ENCODE measurements at places on chromosomes 5 and 9. TPM values are rescaled to one million over a fixed set of nuclear protein-coding genes. Genes with fewer than 3 reads are reported as not detected.

- no peak for DNase-seq
Observed at GRCh38 chr9:132910376-132910775, 31.7 kb downstream of the SPACA9 start.

- no peak for DNase-seq
Observed at GRCh38 chr5:112483704-112484103, 64.6 kb upstream of the EPB41L4A start.

DNA sequence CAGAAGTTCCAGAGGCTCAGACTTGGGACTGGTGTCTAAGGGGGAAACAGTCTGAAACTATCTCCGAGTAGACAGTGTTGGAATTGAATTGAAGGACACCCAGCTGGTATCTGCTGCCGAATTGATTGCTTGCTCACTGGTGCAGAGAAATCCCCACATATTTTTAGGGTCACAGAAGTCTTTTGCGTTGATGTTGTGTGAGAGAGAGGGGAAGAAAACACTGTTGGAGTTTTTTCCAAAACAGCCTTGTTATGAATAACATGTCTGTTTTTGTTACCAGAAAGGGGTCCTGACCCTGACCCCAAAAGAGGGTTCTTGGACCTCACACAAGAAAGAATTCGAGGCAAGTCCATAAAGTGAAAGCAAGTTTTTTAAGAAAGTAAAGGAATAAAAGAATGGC, 81.3 kb downstream of the ALDH7A1 start:
- no peak for DNase-seq

DNA sequence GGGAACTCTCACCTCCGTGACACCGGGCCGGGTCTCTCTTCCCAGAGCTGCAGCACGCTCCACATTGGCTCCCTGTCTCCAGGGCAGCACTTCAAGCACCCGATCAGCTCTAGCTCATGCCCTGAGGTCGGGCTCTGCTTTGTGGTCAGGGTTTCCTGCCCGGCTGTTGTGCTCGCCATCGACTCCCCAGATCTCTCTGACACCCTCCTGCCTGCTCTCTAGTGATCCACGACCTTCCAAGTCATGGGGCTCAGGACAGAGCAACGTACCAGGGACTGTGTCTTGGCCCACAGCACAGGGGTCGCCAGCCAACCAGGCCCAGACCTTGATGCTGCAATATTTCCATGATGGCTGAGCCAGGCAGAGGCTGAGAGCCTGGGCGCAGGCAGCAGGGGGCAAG, 45.1 kb downstream of the PRRT1B start:
- DNase-seq, result no peak

GRCh38 chr5:77157732-77158532, 52.5 kb upstream of the PDE8B start:
- DNase-seq, result no peak

- no peak for DNase-seq
Observed at GRCh38 chr9:71357346-71357745, 235.9 kb upstream of the TRPM3 start.

- DNase-seq, result no peak
Observed at GRCh38 chr5:159057996-159058395, 41.7 kb downstream of the EBF1 start.

CD14 gene
- 7.3 TPM for polyA plus RNA-seq

ZNF354B gene
- polyA plus RNA-seq, result 25.2 TPM

- DNase-seq, result no peak
Observed at GRCh38 chr5:117262572-117263131, 688.0 kb upstream of the SEMA6A start.

PGM5 gene
- 41.9 TPM for polyA plus RNA-seq

- DNase-seq, result peak; percentile 25
Observed at GRCh38 chr5:64811050-64811640, 42.4 kb downstream of the CWC27 start.

CLIC3 gene
- 0.28 TPM for polyA plus RNA-seq

GABRA6 gene
- 0.09 TPM for polyA plus RNA-seq

SPINK4 gene
- not detected for polyA plus RNA-seq

- DNase-seq, result no peak
Observed at GRCh38 chr5:132865668-132866341, 464 bp downstream of the GDF9 start.

DNA sequence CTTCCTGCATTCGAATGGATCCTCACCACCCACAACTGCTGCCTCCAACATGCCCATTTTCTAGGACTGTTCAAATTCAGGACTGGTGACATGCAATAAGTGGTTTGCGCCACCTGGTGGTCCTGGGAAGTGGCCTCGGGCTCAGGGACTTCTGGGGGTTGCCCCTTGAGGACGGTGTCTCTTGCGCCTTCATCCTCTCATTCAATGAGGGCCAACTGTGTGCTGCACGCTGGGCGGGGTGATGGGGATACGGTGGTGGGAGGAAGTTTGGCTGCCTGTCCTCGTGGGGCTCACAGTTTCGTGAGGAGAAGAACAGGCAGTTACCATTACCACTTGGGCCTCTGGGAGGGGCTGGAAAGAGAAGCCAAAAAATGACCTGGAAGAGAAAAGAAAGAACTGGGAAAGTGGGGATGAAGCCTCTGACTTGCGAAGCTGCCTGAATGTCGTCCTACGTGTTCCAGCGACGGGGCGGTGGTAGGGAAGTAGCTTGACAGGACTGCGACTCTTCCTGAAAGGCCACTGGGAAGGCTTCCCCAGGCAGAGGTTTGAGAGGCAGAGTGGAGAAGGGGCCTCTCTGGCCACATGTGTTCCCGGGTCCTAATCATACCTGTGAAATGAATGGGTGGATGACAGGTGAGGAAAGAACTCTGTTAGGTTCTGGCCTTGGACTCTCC, 49.0 kb downstream of the PSD2 start:
- DNase-seq, result peak; percentile 42

DNA sequence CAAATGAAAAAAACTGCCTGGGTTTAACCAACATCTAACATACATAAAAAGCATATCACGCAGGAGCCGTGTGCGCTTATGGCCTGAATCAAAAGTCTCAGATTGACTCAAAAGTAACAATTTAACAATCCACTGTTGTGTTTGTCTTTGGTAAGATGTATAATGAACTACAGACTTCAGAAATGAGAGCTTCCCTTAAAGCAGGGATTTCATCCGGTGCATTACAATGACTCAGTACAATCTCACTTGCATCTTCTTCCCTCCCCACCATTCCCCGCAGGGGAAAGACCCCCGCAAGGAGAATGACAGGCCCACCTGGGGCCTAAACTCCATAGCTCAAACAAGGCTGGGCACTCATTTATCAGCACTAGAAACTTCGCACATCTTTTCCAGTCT, 1.4 kb downstream of the ZFR start:
- no peak for DNase-seq

DNA sequence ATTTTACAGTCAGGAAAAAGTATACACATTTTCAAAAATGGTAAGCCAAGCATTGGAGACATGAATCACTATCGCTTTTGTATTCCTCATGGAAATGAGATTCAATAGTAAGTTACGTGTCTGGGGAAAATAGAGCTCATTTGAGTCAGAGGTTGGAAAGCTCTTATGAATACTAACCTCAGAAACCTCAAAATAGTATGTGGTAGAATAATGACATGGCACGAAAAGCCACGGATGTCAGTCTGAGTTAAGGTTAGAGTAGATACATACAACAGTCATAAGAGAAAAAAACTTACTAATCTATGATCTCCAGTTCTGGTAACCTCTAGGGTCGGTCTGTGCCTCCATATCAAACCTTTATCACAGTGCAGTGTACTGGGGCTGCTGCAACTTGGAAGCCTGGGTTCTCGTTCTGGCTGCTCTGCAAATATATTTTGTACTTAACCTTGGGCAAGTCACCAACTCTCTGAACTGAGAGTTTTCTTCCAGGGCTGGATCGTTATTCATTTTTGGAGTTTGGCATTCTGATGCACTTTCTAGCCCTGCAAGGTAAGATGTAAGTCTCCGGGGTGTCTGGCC, 31.8 kb downstream of the MAP1B start:
- DNase-seq, result no peak

NAIP gene
- 13.9 TPM for polyA plus RNA-seq

PKD2L2 gene
- 0.41 TPM for polyA plus RNA-seq

DNA sequence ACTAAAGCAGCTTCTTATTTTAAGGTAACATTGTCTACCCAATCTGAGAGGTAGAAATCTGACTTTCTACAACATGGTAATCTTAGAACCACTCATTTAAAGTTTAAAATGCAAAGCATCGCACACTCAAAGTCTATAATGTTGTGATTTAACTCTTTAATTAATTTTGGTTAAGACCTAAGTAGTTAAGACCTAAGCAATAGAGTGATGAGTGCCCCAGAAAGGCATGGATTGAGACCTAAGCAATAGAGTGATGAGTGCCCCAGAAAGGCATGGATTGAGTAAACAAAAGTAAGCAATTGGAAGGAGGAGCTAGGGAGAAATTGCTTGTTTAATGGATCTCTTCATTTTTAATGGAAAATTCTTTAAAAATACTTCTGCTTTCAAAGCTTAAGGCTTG, 86.8 kb downstream of the NLN start:
- DNase-seq, result no peak

OSMR gene
- polyA plus RNA-seq, result 8.2 TPM

DNA sequence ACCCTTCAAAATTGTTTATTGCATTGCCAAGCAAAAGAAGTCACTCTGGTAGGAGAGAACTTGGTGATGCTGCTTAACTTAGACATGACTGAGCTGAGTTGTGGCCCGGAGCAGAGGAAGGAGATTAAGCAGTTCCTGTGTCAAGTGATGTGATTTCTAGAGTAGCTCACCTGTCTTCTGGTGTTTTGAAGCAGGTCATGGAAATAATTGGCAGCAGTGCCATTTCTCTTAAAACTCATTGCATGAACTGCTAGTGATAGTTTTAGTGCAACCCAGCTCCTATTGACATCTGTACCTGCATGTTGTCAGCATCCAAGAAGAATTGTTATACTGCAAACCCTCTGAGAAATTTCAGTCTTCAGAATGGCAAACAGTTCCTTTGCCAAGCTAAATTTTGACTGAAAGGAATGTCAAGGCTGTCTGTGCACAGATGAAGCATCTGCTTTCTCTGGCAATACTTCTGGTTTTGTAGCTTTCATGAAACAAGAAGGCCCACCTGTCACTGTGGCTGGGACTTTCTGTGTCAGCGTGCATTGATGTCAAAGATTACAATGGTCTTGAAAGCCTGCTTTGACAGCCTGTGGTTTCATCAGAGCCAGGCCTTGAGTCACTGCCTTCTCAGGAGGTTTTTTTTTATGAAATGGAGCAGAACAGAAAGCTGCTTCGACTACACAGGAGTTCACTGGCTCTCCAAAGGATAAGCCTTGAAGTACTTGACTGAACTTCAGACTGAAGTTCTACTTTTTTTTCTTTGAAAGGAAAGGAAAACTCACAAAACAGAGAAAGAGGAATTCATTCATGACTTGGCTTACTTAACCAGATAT, 90.6 kb downstream of the RALGPS1 start:
- no peak for DNase-seq

GRCh38 chr5:157839157-157839795, 19.7 kb downstream of the CLINT1 start:
- DNase-seq, result no peak

SIMC1 gene
- polyA plus RNA-seq, result 19.7 TPM

DNA sequence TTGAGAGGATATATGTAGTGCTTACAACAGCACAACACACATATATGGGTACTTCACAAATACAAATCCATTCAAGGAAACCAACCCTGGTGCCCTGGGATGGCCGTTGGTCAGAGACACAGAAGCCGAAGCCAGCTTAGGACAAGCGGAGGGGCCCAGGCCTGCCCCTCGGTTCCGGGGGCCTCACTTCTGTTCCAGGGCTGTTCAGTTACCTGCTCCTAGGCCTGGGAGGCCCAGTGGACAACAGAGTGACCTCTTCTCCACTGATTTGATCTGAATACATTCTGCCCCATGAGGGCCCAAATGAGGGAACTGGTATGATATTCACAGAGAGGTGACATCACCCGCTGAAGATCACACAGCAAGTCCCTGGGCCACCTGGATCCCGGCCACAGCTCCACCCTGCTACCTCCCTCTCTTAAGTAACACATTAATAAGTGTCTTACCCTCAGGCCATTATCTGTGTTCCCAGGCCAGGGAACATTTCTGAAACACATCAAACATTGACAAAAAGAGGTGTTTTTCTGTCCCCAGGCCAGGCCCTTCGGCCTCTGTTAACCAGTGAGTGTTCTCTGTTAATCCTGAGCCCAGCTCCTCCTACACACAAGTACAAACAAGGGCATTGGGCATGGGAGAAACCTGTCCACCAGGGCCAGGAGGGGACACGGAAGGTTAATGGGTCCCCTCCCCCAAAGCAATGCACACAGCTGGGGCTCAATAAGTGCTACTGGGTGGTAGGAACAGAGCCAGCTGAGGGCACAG, 4.5 kb upstream of the GRHPR start:
- no peak for DNase-seq

SH2D3C gene
- 15.1 TPM for polyA plus RNA-seq

DNA sequence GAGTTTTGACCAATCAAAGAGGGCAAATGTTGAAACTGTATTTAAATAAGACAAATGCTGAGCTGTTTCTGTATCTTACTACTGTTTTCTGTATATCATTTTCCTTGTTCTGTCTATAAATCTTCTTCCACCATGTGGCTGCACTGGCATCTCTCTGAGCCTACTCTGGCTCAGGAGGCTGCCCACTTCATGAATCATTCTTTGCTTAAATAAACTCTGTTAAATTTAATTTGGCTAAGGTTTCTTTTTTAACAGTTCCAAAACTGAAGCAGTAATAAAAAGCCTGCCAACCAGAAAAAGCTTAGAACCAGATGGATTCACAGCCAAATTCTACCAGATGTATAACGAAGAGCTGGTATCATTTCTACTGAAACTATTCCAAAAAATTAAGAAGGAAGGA, 40.2 kb upstream of the TAS2R1 start:
- DNase-seq, result no peak

DNA sequence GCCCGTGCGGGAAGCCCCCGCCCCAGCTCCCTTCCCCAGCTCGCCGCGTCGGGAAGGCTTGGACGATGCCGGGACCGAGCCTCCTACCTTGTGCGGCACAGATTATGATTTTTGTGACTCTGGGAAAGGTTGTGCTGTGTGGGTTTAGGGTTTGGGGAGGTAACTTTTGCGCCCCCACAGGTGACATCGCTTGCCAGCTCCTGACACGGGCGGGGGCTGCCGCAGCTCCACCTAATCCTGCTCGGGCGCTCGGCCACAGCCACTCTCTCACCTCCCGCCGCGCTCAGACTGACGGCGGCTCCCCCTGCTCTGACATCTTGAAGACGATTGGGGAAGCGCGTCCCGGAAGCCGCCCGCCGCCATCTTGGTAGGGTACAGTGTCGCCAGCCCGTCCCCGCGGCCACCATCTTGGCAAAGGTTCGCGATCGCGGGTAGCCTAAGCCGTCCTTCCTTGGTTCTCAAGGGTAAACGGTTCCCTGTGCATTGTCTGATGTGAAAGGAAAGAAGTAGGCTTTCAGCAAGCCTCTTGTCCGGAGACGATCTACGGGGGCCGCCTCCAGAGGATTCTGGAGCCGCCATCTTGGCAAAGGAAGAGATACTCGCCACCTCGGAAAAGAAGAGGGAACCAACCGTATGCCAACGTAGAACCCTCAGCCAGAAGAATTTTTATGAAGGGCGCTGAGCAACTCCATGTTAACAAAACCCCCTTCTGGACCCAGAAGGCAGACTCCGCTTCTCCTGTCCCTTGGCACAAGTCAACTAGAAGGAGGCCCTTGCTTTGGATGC, 1.8 kb upstream of the NR3C1 start:
- peak; percentile 73 for DNase-seq

- no peak for DNase-seq
Observed at GRCh38 chr5:88887342-88887741, 4.4 kb upstream of the MEF2C start.

- no peak for DNase-seq
Observed at GRCh38 chr5:141941307-141941706, 16.7 kb downstream of the PCDH12 start.
